ENCODE measurements at places on chromosomes 13 and 19.

GRCh38 chr19:16378291-16378889, 53.8 kb downstream of the KLF2 start:
- DNase-seq = no peak

GRCh38 chr19:29287061-29287460, 74.1 kb upstream of the UQCRFS1 start:
- no peak for DNase-seq

GRCh38 chr13:49927755-49928154, 8.4 kb downstream of the SPRYD7 start:
- DNase-seq = no peak

DNA sequence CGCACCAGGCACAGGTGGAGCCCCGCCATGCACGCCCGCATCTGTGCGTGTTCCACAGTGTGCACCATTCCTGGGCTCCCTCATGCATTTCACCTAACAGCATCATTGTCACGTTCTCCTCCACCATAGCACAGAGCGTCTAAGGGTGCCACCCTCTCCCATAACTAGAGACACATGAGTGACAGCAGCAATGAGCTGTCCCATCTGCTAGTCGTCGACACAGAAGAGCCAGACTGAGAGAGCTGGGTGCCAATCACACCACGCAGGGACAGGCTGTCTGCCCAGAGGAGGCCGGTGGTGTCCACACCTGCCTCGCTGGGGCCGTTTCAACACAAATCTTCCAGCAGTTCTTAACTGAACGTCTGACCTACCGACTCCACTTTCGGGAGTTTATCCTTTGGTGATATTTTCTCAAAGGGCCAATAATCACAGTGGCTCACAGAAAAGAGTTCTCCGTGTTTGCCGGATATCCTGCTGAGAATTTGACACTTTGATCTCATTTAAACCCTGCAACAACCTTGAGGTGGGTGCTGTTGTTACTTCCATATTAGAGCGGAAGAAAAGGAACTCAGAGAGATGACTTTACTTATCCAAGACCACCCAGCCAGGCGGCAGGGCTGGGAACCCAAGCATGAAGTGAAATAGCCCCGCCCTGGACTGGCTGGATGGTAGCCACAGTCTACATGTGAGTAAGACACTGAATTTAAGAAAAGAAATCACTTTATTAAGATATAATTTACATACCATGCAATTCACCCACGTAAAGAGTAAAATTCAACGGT, 16.2 kb downstream of the CLEC11A start:
- DNase-seq = no peak

GRCh38 chr13:33441015-33441414, 155.5 kb upstream of the STARD13 start:
- DNase-seq = no peak

DNA sequence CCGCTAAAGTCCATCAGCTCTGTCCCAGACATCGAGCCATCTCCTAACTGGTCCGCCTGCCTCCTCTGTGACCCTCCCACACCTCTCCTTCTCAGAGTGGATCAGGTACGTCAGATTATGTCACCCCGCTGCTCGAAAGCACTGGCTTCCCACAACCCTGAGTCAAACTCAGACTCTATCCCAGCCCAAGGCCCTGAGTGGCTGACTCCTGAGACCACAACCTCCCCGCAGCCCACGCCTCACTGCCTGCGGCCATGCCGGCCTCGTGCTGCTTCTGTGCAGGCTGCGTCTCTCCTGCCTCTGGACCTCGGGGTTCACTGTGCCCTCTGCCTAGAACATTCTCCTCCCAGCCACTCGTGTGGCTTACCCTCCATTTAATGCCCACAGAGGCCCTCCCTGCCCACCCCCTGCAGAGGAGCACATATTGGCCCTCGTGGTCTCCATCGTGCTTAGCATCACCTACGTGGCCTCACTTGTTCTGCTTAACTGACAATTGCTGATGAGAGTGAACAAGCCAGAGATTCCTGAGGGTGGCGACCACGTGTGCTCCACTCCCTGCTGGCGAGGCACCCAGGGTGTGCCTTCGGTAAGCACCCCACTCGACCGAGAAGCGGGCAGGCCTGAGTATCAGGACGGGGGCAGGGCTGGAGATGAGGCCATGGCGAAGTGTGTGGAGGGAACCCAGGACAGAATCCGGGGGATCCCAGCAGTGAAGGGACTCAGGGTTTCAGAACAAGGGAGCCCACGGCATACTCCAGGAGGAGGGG, 13.5 kb upstream of the FKRP start:
- DNase-seq = no peak

GRCh38 chr19:43784981-43785808, 4.4 kb upstream of the KCNN4 start:
- peak; percentile 32 for DNase-seq

DNA sequence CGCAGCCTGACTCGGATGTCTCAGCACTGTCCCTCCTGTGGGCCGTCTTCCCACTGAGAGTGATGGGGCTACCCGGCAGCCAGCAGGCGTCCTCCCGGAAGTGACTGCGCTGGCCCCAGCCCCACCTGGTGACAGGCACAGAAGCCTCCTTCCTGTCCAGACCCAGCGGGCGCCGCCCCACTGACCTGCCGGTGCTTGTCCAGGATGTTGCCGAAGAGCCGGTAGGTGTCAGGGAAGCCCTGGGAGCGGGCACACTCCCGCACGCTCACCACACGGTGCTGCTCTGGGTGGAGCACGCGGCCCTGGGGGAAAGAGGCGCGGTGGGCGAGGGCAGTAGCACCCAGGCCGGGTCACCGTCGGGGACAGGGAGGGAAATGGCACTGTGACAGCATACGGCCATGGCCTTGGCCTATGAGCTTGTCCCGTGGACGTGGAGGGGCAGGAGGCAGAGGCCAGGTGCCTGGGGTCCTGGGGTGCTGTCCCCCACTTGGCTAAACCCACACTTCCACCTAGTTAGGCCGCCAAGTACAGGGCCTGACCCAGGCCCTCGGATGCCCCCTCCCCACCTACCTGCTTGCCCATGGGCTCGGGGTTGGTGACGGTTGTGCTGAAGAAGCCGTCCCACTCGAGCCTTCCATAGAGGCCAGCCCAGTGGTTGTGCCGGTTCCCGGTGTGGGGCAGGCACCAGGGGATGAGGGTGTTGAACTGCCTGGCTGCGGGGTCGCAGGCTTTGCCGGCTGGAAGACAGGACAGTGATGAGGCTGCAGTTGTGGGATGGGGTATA, 16.0 kb upstream of the EIF3G start:
- DNase-seq = no peak

GRCh38 chr19:46392252-46392801, 21.0 kb downstream of the CCDC8 start:
- DNase-seq = no peak

DNA sequence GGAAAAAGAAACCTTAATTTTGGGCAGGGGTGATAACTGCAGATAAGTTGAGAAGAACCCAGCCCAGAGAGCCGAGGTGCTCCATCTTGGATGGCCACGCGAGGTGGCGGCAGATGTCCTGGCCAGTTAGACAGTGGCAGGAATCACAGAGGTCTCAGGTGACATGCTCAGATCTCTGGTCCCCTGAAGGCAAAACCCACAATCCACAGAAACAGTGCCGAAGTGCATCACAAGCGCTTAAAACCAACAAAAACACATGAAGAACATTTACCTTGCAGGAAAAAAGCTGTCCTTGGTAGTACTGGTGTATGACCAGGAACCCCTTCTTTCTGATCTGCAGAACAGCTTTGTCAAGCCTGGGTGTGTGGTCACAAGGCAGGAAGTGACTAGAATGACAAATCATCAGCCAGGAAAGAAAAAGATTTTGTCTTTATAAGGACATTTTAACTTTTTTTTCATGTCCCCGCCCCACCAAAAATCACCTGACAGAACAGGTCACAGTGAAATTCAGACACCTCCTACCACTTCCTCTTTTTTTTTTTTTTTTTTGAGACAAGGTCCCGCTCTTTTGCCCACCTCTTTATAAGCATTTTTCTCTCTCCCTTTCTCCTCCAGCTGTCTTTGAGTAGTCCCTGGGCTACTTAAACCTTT, at the start of gene LCP1:
TSS of gene LCP1 (minus strand) at position 338 of the 651 bp plus-strand sequence. CDS start 22,515 bp downstream, outside the sequence.
- DNase-seq = no peak

DNA sequence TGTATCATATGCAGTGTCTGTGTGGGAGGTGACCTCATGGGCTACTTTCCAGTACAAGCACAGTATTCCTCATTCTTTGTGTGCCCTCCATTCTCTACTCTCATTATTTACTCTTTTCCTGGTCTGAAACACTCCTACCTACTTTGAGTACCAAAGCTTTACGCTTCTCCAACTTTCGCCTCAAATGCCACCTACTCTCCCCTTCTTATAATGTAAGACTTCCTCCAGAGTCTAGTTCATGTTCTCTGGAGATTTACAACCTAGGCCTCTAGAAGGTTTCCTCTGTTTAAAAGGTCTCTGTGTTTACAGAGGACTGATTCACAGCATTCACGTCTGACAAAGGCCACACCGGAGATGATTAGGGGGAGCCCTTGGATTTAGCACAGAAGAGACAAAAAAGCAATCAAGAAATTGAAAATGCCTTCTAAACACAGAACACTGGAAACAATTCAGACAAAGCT, 302.0 kb downstream of the KLF12 start:
- no peak for DNase-seq

DNA sequence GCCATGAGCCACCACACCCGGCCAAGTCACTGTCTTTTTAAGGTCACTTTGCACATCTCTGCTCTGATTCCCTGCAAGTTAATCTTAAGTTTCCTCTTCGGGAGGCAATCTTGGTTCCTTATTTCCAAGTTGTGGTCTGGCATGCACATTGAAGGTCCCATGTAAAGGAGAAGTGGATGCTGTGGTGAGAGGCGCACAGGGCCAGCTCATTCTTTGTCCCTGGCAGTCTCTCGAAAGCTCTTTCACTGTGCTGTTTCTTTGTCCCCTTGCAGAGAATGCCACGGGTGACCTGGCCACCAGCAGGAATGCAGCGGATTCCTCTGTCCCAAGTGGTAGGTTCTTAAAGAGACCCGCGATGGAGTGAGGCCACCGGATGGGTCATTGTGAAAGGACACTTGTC, 16.4 kb upstream of the C19orf33 start:
- no peak for DNase-seq

- no peak for DNase-seq
Observed at GRCh38 chr19:44742330-44743061, 6.0 kb upstream of the BCL3 start.

DNA sequence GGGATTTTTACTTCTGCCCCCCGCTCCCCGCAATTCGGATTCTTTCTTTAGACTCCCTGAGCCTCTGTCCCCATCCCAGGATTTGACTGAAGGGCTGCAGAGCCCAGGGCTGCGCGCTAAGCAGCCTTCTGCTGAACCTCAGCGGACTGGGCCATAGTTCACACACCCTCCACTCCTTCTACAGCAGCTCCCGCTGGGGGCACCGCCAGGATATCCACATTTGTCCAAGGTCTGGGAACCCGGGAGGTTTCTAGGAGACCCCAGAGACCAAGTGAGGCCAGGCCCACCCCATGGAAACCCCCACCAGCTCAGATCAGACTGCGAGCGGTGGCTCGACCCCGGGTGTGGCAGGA, 463.3 kb downstream of the ITGBL1 start:
- no peak for DNase-seq

DNA sequence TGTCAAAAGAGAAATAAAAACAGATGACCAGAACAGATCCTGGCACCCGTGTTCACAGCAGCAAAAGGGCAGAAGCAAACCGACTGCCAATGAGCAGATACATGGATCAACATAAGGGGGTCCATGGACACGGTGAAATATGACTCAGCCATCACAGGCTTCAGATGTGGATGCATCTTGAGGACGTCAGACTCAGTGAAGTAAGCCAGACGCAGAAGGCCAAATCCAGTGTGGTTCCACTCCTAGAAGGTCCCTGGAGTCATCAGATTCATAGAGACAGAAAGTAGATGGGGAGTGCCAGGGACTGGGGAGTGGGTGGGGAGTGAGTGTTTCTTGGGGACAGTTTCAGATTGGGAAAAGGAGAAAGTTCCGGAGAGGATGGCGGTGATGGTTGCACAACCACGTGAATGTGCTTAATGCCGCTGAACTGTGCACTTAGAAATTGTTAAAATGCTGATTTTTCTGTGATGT, 28.8 kb upstream of the SEMA6B start:
- no peak for DNase-seq

DNA sequence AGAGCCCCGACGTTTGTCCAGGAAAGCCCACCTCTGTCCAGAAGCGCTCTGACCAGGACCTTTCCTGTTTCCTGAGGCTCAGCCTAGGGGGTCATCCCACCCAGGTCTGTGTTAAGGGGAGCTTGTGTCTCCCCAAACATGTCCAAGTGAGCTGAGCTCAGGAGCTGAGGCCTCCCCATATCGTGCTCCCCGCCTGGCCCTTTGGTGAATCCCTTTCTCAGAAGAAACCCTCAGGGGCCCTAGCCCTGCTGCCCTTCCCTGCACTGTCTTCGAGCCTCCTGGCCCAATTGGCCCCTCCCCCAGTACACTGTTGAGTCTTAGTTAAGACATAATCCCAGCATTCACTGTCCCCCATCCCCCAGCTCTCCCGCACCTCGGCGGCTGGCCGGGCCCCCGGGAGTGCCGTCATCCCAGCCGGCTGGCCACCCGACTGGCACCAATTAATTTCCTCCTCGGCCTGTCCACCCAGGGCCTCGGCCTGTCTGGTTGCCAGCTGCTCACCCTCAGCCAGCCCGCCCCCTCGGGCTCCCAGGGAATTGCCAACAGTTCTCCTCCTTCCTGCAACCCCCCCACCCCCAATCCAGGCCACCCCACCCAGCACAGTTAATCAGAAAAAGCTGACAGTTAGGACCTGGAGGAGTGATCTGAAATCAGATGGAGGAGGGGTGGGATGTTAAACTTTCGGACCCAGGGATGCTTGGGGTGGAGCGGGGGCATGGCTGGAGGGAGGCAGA, 13.6 kb downstream of the IER2 start:
- DNase-seq = peak; percentile 46

GRCh38 chr13:104592127-104592526, 1525.9 kb upstream of the SLC10A2 start:
- DNase-seq = no peak

DNA sequence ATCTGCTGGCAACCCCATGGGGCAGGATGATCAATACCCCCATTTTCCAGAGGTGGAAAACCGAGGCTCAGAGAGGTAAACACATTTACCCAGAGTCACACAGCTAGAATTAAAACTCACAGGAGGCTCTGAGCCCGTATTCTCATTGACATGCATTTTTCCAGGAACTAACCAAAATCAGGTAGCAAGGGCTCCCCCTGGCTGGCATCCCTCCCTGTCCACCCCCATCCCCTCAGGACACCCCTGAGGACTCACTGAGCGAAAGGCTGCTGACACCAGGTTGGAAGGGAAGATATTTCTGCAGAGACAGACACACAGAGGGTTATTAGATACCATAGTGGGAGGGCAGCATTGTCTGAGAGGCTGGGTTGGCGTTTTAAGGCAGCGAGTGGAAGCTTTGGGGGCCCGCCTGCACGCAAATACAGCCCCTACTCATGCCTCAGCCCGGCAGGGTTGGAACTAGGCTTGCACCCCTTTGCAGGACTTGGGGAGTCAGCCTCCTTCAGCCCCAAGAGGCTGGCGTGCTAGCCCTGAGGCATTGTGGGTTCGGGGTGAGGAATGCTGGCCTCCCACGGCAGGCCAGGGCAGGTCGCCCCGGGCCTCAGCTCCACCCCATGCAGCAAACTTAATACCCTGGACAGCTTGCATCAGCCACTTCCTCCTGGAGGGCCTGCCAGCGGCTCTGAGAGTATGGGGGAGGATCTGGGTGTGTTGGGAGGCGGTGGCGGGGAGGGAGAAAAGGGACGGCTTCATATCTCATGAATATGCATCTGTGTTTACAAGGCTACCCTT, 3.9 kb downstream of the SLC1A5 start:
- peak; percentile 78 for DNase-seq
